Uterus (tissue), 4 donors: ENCODE measurements at places on chromosomes 6 and 20.
A peak's percentile ranks its signal among the peaks of the same experiment; 100 is the strongest.

DNA sequence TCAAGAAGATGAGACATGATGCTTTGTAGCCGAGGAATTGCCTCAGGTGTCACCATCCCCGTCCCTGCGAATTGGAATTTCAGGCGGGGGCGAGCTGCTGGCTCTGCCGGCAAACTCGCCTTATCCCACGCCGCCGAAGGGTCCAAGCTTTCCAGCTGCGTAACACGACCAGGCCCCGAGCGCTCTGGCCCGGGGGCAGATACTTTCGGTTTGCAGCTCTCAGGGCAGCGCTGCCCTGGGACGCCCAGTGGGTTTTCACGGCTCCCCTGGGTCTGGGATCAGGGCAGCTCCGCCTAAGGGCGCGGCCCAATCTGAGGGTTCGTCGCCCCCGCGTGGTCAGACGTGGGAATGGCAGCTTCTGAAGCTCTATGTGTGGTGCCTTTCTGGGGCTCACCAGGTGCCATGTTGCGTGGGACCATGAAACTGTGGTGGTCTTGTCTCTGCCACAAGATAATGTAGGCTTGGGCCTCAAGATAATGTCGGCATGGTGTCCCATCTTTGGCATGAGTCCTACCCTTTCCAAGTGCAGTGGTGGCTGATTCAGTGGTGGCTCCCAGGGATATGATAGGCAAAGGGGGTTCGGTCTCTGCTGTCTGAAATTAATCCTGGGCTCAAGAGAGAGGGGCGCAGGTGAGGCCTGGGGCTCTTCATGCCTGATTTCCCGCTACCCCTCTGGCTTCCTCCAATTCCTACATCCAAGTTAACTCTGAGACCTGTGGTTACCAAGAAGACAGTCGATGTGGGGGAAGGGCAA lies 21.0 kb downstream of the PIGT start:
- peak; percentile 89 for DNase-seq

GRCh38 chr6:129183187-129183591 lies 300.3 kb downstream of the LAMA2 start:
- no peak for DNase-seq

GRCh38 chr6:43090559-43090956 lies 14.4 kb downstream of the PTK7 start:
- peak; percentile 44 for DNase-seq

DNA sequence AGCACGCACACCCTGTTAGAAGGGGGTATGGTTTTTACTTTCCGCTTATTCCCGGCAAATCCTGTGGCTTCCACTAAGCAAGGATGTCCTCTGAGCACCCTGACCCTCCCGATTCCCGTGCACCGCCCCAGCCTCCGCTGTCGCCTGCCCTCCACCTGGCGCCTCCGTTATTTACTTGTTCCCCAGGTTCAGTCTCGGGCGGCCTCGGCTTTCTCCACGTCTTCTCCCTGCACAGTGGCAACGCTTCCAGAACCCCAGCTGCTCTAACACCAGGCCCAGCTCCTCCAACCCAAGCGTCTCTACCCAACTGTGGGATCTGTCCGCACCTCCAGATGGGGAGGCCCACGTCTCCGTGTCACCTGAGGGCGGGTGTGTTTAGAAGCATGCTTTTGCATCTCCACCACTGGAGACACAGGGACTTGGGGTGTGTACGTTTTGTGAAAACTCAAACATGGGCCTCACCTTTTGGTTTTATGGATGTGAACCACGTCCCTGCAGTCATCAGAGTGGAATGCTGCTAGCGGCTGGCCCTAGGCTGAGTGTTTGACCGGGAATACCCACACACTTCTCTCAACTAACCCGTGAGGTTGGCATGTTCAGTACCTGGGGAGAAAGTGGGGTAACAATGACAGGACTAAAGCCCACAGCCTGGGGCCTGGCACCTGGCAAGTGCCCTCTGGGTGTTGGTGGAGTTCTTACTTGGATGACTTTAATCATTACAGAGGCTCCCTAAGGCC lies 79.9 kb downstream of the THBS2 start:
- DNase-seq, result no peak

DNA sequence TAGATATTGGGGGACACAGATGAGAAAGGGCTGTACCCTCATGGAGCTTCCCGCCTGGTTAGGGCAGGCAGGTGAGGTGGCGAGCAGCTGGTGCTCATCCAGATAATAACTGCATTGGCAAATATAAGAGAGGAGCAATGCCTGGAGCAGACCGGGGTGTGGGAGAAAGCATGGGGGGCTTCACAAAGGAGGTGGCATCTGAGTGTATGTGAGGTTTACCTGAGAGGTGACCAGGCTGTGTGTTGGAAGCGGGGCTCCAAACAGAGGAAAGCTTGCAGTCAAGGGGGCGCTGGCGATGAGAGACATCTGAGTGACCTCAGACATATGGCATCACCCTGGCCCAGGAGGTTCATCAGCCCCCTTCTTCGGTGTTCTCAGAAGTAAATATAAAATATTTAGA lies 72.1 kb upstream of the PMEPA1 start:
- no peak for DNase-seq

DNA sequence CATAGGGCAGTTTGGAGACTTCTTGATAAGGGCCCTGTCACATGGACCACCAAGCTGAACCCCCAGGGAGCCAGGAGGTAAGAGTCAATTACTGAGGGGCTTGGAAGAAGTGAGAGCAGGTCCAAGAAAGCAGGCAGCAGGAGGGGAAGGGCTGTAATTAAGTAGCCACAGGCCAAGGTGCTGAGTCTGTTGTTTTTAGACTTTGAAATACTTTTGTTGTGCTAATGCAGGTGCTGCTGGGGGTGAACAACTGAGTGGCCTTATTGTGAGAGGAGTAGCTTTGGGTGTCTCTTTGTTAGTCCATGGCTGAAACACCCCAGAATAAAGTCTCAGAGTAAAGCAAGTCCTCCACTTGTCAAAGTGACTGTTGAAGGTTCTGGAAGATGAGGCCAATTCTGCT lies 267.0 kb upstream of the SUPT3H start:
- no peak for DNase-seq

DNA sequence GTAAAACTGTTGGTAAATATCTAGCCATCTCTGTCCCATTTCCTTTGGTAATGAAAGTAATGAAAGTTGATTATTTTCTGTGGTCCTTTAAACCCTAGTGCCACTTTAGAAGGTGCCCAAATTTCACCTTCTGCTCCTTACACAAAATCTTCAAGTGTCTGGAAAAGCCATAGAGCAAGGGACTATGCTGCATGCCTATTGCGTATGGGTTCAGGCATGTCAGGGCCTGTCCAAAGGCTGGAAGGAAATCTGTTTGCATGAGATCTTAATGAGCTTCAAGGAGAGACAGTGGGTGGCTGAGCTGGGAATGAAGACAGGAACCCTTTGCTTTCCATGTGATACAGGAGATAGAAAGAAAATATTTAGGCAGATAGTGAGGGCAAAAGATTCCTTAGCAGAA lies 66.6 kb upstream of the CCN6 start:
- no peak for DNase-seq

- DNase-seq, result no peak
Measured at GRCh38 chr6:90065173-90065572, 170.9 kb downstream of the GJA10 start.

GRCh38 chr6:10140824-10141223 lies 274.1 kb downstream of the TFAP2A start:
- DNase-seq, result no peak

DNA sequence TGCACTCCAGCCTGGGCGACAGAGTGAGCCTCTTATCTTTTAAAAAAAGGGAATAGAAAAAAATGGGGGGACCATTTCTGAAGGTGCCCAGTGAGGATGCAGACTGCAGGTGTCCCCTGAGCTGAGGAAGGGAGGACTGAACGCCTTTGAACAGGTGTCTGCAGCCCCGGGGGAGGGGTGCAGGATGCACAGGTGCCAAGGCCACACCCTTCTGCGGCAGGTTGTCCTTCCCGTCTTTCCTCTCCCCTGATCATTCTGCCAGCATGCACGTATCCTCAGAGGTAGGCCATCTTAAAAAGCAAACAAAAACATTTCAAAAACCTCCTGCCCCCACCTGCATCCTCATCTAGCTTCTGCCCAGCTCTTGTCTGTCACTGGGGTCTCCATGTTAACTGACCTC lies 101.3 kb downstream of the MTHFD1L start:
- DNase-seq, result no peak
